ENCODE measurements at places on chromosomes 7 and 10.

GRCh38 chr7:39269034-39269433 is 291.3 kb downstream of the POU6F2 start:
- no peak for DNase-seq

DNA sequence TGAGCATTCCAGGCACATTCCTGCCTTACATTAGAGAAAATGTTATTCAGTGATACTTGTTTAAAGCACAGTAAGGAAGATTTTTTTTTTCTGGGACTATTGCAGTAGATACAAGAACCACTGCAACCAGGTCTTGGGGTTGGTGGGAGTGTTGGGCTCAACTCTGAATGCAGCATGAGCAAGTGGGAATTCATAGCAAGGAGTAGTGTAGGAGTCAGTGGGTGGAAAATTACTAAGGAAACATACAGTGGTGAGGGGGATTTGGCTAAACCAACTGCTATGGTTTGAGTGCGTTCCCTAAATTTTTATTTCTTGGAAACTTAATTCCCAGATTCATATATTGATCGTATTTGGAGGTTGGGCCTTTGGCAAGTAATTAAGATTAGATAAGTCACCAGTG is 22.4 kb downstream of the WAC start:
- DNase-seq = no peak

DNA sequence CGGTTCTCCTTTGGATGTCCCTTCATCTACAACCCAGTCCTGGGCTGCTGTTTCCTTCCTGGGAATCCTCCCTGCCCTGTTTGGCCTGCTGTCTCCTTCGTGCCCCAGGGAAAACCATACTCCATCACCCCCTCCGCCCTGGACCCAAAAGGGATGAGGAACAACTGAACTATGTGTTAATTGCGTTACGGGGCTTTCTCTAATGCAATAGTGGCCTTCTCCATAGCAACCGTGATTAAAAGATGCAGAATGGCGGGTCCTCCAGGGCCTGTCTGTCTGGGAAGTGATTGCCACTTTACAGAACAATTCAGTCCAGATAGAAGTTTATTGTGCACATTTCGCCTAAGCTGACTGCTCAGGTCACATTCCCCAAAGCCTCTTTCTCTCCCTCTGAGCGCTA is 112.0 kb upstream of the FGFR2 start:
- DNase-seq = peak; percentile 16

DNA sequence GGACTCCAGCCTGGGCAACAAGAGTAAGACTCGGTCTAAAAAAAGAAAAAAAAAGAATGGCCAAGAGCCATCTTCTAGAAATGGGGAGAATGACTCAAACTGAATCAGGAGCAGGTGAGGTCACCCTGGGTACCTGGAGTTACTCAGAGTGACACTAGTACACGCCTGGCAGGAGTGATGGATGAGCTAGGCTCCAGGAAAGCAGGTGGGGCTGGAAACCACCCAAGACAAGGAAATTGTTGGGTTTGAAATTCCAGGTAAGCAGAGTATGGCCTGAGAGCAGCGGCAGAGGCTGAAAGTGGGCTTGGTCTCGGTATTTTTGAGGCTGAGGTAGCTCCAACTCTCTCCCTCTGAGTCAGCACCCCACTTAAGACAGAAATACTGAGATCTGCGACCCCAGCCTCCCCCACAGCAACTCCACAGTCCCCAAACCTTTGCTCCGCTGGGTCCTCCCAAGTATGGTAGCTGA is 18.5 kb downstream of the DDIT4 start:
- no peak for DNase-seq

DNA sequence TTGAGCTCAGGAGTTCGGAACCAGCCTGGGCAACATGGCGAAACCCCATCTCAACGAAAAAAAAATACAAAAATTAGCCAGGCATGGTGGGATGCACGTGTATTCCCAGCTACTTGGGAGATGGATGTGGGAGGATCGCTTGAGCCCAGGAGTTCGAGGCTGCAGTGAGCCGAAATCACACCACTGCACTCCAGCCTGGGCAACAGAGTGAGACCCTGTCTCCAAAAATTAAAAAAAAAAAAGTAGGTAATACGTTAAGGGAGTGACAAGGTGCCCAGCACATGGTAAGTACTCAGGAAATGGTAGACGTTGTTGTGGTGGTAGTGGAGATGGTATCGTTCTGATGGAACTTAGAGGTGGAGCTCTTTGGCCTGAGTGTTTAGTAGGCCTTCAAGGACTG is 41.0 kb upstream of the XPNPEP1 start:
- no peak for DNase-seq

- DNase-seq = no peak
These were observed 341.9 kb downstream of the TNS3 start for GRCh38 chr7:47239931-47240421.

- DNase-seq = no peak
These were observed 74.9 kb downstream of the PCGF5 start for GRCh38 chr10:91295346-91295745.

DNA sequence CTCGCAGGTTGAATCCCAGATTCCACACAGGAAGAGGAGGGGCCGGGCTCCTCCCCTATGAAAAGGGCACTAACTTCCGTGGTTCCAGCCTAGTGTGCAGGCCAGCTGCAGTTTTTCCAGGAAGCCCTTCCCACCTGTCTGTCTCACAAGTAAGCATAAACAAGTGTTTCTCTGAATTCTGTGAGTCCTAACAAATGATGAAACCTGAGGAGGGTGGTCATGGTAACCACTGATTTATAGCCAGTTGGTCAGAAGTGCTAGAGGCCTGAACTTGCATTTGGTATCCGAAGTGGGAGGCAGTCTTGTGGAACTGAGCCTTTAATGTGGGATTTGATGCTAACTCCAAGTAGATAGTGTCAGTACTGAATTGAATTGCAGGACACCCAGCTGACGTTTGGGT is 54.7 kb upstream of the STEAP4 start:
- no peak for DNase-seq

- no peak for DNase-seq
These were observed 12.0 kb downstream of the AFAP1L2 start for GRCh38 chr10:114392112-114392835.

GRCh38 chr7:93165447-93165846 is 17.3 kb upstream of the SAMD9L start:
- peak; percentile 92 for DNase-seq

DNA sequence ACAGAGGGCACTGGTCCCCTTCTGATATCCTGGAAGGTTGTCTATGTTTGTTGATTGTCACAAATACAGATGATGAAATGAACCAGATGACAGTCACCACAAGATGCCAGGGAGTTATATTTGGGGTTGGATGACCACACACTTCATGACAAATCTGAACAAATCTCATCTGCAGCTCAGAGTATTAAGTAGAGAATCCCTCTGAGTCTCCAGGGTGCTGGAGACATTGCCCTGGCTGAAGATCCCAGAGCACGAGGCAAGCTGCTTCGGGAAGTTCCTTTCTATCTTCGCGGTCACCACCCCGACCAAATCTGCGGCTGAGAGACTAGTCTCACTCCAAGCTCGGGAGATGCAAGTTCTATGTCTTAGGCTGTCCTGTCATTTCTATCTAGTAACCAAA is 9.0 kb downstream of the DENND2A start:
- DNase-seq = no peak

DNA sequence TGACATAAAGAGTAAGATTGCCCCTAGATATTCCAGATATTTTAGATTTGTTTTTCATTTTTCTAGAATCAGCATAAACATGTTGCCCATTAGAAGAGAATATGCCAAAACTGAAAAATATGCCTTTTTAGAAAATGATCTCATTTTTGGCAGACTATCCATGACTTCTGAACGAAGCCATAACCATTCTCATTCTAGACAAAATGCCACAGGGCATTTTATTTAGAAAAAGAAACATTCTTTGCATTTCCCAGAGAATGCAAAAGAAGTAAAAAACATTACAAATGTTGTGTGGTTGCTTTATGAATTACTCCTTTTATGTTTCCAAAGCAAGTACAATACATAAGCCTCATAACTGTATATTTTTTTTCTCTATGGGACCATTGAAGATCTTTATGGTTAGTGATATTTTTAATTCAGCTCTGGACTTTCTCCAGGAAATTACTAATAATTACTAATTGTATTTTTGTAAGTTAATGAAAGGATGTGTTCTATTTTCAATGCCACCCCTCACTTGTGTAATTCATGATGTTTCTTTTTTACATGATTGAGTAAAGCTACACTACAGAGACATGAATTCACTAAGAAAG is 109.6 kb upstream of the SEM1 start:
- no peak for DNase-seq

DNA sequence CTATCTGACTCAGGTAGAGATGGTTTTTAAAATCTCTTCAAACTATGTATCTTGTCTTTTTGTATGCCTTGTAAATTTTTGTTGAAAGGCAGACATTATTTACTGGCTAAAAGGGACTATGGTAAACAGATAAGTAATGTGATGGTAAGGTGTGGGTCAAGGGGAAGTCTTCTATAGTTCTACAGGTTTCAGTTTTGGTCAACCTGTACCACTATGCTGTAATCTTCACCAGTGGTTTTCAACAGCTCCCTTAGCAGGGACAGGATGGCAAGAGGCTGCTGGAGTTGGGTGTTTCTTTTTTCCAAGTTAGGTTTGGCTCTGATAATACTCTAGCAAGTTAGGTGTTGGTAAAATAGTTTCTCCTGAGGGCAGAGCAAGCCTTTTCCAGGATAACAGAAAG is 32.7 kb upstream of the FZD8 start:
- no peak for DNase-seq

DNA sequence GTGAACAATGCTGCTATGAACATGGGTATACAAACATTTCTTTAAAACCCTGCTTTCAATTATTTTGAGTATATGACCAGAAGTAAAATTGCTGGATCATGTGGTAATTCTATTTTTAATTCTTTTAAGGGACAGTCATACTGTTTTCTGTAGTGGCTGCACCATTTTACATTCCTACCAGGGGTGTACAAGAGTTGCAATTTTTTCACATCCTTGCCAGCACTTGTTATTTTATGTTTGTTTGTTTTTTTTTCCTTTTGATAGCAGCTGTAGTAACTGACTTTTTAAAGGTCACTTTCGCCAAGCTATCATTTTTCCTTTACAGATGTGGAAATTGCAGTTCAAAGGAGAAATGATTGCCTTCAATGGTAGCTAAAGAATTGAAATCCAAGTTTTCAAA is 99.5 kb downstream of the GPR85 start:
- DNase-seq = no peak

DNA sequence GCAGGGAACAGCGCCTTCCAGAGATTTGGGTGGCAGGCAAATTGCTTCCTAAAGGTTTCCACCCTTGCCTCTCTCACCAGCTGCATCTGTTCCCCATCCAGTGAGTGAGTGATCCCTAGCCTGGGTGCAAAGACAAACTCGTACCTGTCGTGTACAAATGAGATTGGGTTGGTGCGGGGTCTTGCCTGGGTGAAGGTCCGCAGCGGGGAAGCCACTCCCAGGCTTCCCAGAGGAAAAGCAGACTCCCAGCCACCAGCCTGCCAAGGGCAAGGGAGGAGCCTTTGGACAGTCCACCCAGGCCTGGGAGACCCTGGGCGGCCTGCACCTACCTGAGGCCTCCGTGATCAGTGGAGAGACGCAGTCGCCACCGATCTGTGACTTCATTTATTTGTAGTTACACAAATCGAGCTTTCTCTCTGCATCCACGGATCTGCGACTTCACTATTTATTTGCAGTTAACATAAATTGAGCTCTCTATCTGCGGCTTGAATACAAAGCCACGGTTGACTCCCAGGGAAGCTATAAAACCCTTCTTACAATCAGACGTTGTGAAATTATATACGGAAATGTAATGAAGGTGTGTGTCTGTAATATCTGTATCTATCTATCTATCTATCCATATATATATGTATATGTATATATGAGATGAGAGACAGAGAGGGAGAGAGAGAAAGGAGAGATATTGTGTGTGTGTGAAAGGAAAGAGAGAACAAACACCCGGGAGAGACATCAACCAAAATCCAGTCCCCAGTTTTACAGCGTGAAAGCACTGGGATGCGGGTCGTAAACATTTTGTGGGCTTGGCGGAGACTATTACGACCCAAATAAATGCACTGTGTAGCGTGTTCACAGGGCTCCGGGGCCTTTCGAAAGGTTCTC is 3.0 kb upstream of the HOXA7 start:
- DNase-seq = no peak

- DNase-seq = no peak
These were observed 99.2 kb upstream of the PIK3CG start for GRCh38 chr7:106765727-106766355.

DNA sequence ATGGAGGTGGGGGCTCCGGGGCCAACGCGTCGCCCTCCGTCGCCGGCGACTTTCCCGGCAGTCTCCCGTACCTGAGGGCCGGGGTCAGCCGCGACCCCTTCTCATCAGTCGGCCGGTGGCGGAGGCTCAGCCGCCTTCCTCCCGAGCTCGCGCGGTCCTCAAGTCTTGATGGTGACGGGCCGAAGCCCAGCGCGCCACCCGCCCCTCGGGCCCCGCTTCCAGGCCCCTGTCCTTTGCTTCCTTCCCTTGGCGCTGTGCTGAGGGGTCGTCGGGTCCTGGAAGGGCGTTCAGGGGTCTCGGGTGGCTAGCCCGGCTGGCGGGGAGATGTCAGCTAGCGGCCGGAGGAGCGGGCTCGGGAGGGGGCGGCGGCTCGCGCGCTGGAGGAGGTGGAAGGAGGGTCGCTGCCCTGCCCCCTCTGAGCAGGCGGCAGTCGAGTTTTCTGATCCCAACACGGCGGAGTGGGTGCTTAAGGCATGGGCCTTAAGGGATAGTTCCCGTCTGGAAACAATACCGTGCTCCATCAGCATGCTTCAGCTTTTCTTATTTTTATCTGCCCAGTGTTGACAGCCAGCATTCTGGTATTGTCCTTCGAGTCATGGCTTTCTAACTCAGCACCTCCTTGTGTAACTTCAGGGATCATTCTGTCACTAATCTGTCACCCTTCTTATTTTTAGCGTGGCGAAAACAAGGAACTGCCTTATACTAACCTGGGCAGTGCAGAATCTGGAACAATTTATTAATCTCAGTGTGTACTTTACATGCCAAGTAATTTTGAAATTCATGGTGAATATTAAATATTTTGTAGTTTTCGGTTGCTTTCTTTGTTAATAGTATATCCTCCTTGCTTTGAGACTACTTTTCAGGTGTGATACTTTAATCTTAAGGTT is 748 bp downstream of the PHTF2 start:
- peak; percentile 75 for DNase-seq

- no peak for DNase-seq
These were observed 455.7 kb downstream of the DGKB start for GRCh38 chr7:14446829-14447228.

DNA sequence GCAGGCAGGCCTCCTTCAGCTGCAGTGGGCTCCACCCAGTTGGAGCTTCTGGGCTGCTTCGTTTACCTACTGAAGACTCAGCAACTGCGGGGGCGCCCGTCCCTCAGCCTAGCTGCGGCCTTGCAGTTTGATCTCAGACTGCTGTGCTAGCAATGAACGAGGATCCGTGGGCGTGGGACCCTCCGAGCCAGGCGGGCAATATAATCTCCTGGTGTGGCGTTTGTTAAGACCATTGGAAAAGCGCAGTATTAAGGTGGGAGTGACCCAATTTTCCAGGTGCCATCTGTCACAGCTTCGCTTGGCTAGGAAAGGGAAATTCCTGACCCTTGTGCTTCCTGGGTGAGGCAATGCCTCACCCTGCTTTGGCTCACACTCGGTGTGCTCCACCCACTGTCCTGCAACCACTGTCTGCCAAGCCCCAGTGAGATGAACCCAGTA is 159.2 kb upstream of the FOXP2 start:
- DNase-seq = no peak
